ENCODE measurements at places on chromosomes 13 and 19.

GRCh38 chr13:100789481-100789880 lies 114.9 kb upstream of the TMTC4 start:
- DNase-seq, result no peak

- DNase-seq, result no peak
Observed at GRCh38 chr13:90238413-90238812, 1109.1 kb upstream of the MIR17HG start.

DNA sequence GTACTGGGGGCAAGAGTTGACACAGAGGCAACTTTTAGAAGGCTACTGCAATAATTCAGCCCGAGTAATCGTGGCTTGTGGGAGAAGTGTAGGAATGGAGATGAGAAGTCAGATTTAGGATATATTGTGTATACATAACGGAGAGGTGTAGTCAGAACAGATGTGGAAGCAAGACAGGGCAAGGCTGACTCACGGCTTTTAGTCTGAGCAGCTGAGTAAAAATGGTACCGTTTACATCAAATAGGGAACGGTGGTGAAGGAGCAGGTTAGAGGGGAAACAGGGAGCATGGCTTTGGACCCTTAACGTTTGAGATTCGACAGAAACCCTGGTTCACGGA lies 796 bp upstream of the LSM14A start:
- no peak for DNase-seq

GRCh38 chr19:18931316-18932162 lies 9.5 kb downstream of the HOMER3 start:
- DNase-seq, result no peak

DNA sequence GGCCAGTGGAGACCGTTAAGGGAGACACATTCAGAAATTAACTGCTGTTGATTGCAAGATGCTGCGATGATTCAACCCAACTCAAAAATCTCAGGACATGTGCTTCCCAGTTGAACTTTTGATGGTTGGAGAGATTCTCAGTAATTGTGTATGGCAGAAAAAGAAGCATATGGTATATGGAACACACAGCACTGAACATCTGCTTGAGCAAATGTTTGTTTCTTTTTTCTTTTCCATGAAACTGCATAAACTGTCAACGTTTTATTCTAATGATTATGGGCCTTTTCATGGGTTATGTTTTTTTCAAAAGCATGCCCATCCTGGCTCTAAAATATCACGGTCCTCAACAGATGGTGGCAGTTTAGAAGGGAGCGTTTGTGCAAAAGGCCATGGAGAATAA lies 40.1 kb upstream of the USP29 start:
- DNase-seq, result no peak
